DMS79 (cell line): ENCODE measurements at places on chromosomes 1 and 21.

GRCh38 chr1:185398022-185398421, 81.0 kb upstream of the IVNS1ABP start:
- no peak for DNase-seq

- no peak for DNase-seq
Observed at GRCh38 chr21:35510957-35511695, 462.0 kb upstream of the RUNX1 start.

GRCh38 chr1:78289603-78290002, 201.2 kb upstream of the PTGFR start:
- no peak for DNase-seq

DNA sequence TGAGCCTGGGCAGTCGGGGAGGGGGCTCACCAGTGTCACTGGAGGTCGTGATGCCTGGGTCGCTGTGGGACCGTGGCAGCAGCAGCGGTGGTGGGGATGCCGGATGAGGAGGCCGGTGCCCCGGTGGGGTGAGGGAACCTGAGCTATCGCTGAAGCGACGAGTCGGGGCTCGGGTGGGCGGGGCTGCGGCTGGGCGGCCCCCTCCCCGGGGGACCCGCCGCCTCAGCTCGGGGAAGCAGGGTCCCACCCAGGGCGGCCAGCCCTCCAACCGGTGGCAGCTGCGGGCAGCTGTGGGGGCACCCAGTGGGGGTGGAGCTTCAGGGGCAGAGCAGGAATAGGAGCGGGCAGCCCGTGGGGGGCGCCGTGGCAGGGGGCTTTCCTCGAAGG, 5.0 kb downstream of the ENTREP3 start:
- no peak for DNase-seq

- no peak for DNase-seq
Observed at GRCh38 chr1:214549604-214550003, 1.8 kb downstream of the PTPN14 start.

DNA sequence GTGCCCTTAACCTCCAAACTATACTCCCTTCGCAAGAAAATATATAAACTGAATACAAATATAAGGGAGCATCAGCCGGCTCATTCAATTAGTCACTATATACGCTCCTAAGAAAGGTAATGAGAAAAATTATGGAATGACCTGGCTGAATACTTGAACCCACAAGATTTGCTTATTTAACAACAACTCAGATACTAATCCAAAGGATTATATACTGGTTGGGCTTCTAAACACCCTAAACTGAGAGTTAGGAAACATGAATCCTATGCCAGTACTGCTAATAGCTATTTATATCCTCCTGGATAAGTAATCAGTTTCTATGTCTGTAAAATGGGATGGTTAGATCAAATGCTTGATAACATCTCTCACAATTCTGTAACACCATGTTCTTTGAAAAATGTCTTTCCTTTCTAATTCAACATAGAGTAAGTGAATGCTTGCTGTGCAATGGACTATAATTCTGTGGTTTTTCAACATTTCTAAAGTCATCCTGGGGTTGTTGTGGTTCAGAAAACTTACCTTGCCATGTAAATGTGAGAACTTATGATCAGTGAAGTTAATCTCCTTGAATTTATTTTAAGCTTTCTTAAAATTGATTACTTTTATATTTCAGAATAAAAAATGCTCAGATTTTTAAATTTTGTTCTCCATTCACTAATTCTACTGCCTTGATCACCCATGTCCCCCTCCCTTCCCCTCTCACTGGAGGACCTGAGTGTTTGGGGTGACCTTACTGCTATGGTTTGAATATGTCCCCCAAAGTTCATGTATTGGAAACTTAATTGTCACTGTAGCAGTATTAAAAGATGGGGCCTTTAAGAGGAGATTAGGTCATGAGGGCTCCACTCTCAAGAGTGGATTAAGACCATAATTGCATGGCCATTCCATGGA, 14.5 kb downstream of the DUSP10 start:
- DNase-seq, result no peak

DNA sequence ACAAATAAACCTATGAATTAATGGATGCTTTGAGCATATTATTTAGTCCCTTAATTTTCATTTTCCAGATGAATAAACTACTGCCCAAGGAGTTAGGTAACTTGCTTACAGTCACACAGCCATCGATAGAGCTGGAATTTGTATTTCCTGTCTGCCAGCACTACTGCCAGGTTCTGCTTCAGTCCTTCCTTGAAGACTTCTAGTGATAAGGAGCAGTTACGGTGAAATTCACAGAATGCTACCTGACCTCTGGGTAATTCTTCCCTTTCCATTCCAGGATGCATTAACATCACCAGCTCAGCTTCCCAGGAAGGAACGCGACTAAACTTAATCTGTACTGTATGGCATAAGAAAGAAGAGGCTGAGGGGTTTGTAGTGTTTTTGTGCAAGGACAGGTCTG, 11.2 kb downstream of the CD160 start:
- DNase-seq, result no peak

DNA sequence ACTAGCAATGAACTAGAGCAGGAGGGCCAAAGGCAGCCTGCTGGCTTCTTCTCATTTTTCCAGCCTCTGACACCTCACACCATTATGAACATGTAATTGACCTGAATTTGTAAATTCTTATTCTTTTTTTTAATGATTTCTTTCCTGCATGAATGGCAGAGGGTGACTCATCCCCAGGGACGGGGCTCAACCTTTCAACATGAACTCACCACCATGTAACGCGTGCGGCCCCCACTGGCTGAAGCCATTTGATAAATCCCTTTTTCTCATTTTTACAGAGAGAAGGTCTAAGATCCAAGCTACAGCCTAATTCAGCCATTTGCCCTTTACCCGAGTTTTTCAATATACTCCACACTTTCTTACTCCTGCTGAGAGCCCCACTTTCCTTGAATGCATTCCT, 9.3 kb upstream of the ETS2 start:
- DNase-seq, result no peak

GRCh38 chr1:4752059-4752458, 97.7 kb downstream of the AJAP1 start:
- DNase-seq, result no peak

DNA sequence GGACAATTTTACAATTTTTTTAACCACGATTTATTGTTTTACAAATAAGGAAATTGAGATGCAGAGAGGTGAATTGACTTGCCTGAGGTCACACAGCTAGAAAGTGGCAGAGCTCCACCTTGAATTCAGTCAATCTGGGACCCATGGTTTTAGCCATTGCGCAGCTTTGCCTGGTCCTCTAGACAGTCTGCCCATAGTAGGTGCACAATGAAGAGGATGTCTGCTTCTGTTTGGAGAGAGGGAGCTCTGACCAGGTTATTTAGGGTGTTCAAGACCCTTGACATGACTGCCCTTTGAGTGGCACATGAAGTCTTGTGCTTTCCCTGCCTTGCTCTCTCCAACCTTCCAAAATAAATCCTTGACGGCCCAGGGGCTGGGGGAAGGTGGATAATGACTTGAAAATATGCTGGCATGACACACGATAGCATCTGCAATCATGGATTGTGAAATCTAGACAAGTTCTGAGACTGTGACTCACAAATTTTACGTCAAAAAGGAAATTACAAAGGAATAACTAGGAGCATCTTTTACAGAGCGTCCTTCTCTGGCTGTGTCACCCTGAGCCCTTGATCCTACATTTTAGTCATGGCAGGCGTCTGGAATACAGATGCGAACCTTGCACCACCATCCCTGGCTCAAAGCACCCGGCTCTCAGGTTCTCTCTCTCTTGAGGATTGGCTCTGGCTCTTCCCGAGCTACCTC, 26.2 kb upstream of the ID3 start:
- DNase-seq, result no peak
